Activated CD8-positive, alpha-beta memory T cell treated with anti-CD3 and anti-CD28 coated beads for 1 hour (primary cell): ENCODE measurements at places on chromosomes 1 and 21.

DNA sequence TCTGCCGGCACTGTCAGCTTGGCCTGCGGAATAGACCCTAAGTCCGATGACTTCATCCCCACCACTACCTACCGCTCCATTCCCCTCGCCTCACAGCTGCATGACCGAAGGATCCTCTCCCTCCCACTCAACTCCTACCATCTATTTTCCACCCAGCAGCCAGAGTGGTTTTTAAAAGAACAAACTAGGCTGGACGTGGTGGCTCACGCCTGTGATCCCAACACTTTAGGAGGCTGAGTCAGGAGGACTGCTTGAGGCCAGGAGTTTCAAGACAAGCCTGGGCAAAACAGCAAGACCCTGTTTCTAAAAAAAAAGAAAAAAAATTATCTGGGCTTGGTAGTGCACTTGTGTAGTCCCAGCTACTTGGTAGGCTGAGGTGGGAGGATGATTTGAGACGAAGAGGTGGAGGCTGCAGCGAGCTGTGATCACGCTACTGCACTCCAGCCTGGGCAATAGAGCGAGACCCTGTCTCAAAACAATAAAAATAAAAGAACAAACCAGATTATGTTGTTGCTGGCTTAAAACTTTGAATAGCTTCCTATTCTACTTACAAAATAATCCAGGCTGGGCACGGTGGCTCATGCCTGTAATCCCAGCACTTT, 59.0 kb downstream of the UBIAD1 start:
- DNase-seq = no peak

DNA sequence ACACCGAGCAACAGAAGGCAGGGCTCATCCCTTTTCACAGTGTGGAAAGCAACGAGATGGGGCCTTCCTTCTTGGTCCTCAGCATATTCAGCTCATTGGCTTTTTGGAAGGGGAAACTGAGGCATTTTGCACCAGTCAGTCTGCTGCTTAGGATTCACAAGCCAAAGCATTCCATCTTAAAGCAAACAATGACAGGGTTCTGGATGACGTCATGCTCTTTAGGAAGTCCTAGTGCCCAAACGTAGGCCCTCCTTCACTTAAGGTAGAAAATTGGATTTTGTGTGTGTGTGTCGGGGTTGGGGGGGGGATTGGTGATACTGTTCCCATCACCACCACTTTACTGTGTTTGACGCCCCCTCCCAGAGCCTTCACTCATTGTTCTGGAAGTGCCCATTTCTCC, 101.6 kb downstream of the SELENOF start:
- no peak for DNase-seq

GRCh38 chr1:241990040-241990439, 8.9 kb downstream of the MAP1LC3C start:
- DNase-seq = no peak

DNA sequence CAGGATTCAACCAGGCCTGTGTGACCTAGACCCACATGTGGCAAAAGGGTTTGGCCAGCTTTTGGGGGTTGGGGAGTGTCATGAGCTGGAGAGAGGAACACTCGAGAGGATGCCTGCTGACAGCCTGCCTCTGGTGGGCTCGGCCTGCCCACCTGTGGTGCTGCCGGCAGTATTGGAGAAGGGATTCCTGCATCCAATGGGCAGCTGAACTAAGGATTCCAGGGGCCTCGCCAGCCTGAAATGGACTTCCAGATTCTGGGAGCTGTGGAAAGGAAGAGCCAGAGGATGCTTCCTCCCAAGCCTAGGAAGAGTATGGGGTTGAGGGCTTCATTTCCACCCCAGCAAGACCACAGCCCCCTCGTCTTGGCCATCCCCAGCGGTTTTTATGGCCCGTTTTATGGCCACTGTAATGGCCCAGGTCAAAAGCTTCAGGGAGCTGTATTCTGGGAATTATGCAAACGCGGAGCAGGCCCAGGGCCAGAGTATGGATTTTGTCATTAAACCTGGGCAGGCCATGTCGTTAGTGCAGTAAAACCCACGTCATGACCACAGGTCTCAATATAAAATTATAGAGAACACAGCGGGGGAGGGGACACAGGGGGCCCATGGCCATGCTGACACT, 63.6 kb downstream of the TMEM53 start:
- DNase-seq = no peak

- no peak for DNase-seq
Observed at GRCh38 chr1:86114236-86114635, 42.3 kb downstream of the COL24A1 start.

DNA sequence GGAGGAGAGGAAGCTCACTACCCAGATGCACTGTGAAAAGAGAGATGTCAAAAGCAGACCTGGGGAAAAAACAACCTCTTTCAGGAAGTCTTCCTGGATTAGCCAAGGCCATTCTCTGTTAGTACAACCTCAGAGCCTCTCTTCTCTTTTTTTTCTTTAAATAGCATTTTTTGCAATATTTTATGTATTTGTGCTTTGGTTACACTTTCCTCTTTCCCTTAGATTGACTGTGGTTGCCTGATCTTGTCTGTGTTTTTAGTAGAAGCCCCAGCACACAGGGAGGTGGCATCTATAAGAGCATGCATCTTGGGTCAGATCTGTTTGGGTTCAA, 18.8 kb downstream of the SLC26A9 start:
- no peak for DNase-seq

DNA sequence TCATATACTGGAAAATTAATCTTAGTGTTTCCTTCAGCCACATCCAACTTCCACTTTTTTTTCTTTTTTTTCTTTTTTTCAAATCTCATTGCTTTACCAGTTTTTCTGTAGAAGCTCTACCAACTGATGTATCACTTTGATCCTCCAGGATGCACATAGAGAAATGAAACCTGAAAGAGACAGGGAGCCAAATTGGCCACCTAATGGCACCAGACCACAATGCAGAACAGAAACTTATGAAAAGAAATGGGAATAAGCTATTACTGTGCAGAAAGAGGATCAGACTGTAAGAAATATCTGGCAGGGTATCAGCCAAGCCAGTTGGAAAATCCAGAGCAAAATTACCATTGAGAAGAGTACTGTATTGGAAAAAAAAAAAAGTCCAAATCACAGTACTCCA, 1514.2 kb downstream of the MRPL39 start:
- no peak for DNase-seq

DNA sequence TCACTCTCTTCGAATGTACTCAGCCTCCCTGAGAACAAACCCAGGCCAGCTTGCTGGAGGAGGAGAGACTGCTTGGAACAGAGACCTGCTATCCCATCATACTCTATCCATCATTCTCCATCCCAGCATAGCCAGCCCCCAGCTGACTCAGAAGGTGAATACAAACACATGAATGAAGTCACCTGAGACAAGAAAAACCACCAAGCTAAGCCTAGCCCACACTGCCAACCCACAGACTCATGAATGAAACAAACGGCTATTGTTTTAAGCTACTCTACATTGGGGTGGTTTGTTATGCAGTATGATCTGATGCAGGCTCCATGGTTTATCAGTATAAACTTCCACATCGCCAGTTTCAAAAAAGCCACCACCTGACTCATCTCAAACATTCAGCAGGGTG, 395.6 kb downstream of the SETD4 start:
- no peak for DNase-seq

DNA sequence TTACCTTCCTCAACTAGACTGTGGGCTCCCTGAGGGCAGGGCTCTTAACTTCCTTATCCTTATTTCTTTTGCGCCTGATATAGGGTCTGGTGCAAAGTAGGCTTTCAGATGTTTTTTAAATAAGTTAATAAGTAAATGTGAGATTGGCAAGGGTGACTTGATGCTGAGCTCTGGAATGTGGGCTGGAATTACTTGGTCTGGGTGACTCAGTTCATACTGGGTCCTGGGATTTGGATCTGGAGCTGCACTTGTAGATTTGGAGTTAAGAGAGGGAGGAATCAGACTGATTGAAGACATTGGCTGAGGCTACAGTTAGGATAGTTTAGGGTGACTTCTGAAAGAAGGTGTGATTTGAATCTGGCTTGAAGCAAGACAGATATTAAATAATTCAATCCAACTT, 190.9 kb downstream of the GIPC2 start:
- DNase-seq = no peak

GRCh38 chr1:5708346-5709245, 283.6 kb downstream of the NPHP4 start:
- no peak for DNase-seq

GRCh38 chr1:201906336-201906735, 17.6 kb downstream of the SHISA4 start:
- DNase-seq = no peak
